ENCODE measurements at places on chromosomes 3 and 15.
A peak's percentile ranks its signal among the peaks of the same experiment; 100 is the strongest.

- peak; percentile 25 for DNase-seq
Measured at GRCh38 chr3:4494895-4495264, 1.7 kb downstream of the ITPR1 start.

DNA sequence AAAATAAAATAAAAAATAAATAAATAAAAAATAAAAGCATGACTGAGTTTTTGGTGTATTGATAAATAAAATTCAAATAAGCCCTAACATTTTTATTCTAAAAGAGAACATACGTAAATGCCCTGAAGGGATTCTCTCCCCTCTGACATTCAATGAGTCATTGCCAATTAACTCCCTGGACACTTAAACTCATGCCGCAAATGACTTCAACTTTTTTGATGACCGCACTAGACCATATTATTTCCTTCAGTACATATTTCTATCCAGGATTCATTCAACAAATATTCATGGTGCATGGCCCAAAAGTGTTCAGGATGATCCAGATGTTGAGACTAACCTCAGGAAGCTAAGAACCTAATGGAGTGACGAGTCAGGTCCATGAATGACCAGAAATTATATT, 195.9 kb upstream of the LRRN1 start:
- no peak for DNase-seq

DNA sequence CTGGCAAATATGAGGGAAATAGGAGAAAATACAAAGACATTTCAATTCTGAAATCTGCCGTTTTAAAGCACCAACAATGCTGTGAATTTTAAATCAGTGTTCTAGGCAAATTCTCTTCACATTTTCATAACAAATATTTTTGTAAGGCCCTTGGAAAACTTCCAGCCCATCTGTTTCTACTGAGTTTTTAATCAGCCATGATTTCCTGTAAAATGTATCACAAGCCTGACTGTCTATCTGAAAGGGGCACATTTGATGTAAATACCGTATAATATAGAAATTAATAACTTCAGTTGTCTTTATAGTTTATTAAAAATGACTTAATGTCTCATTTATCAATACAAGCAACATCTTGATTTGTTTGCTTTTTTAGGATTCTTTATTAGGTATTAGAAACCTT, 454.7 kb downstream of the PYDC2 start:
- no peak for DNase-seq

DNA sequence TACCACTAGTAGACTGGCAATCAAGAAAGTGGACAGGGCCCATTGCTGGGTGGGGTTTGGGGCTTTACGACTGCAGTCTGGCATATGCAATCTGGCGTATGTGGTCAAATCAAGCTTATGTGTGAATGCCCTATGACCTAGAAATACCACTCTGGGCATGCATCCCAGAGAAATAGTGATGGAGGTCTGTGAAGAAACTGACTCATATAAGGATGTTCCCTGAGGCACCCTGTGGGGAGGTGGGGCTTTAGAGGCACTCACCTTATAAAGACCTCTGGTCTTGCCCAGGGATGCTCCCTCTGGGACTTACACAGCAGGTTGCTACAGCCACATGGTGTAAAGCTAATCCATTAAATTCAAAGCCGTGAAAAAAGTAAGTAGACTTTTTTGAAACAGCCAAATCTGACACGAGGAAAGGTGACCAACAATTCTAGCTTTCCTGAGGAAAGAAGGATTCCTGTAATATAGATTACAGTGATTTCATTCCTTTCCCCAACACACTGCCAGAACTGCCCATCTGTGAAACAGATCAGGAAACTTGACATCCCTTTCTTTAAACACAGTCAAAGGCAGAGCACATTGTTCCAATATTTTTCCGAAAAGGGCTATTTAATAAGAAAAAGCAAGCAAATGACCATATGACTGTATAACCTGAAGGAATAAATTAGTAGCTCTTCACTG, 13.6 kb downstream of the RARRES1 start:
- no peak for DNase-seq

GRCh38 chr3:21377071-21377769, 373.8 kb downstream of the ZNF385D start:
- DNase-seq = no peak

- DNase-seq = no peak
Measured at GRCh38 chr15:70490148-70490837, 273.1 kb downstream of the UACA start.

- no peak for DNase-seq
Measured at GRCh38 chr3:71838406-71838805, 53.5 kb upstream of the PROK2 start.

DNA sequence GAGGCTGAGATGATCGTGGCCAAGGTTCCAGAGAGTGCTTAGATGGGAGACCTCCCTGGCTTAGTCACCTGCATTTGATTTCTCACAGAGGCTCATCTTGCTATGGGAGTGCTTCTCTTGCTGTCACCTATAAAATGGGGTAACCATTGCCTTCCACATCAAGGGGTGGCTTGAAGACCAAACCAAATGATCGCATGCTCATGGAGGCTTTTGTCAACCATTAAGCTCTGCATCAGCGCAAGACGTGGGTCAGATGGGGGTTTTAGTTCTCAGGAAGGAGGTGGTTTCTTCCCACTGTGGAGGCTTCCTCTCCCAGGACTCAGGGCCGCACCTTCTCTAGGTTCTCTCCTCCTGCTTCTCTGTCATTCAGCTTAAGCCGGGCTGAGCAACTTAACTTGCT, 27.4 kb upstream of the NOX5 start:
- no peak for DNase-seq

DNA sequence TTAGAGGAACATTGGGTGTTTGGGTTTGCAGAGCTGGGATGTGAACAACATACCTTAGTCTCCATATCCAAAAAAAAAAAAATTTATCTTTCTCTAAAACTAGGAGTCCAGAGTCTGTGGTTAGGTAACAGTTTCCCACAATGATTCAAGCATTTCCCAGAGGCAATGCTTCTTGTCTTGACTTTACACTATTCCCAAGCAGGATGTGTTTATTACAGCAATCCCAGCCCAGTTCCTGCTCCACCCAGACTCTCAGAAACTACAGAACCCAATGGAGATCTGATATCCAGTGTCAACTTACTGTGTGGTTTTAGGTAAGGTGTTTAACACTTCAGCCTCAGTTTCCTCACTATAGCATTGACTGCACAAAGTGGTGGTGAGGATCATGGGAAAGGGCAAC, 2.3 kb upstream of the C3orf62 start:
- DNase-seq = no peak

DNA sequence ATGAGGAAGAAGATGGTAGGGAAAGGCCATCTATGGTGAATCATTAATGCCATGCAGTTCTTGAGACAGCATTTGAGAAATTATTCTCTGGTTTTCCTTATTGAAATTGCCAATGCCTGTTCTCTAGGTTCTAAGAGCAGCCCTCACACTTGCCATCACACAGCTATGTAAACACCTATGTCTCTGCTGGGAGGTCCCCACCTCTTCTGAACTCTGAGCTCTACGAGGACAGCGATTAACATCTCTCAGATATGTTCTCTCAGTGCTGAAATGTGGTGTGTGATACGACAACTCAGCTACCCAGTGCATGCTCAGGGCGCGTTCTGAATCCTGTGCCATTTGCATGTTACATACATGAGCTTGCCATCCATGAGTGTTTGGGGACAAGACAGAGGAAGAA, 131.3 kb upstream of the CTDSPL start:
- DNase-seq = no peak
